Activated T-helper 17 cell treated with anti-CD3 and anti-CD28 coated beads, Interleukin-2, amount 50 U/mL, for 72 hours (primary cell): ENCODE measurements at places on chromosomes 3 and 15. TPM values are rescaled to one million over a fixed set of nuclear protein-coding genes. Genes with fewer than 3 reads are reported as not detected.
A peak's percentile ranks its signal among the peaks of the same experiment; 100 is the strongest.

DNA sequence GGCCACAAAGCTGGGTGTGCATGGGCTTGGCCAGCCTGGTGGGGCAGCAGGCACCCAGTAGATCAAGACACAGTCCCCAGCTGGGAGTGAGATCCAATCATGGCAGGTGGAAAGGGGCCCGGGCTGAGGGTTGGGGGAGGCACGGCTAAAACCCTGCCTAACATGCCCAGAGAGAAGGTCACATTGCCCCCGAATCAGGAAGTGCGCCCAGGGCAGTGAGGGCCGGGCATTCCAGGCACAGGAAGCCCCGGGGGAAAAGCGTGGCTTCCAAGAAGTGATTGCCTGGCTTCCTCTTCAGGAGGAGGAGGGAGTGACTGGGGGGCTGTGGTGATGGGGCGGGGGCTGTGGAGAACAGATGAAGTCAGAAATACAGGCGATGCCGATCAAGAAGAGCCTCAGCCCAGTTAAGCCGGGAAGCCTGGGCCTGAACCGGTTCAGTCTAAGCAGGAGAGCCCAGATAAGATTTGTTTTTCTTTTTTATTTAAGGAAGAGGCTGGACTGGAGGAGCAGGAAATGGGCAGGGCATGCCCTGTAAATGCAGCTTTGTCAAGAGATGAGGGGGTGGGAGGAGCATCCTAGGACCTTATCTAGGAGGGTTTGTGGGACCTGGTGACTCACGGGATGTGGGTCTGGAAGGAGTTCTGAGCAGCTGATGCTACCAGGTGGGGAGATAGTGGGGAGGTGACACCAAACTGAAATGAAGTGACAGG lies 83.9 kb downstream of the CHSY1 start:
- peak; percentile 97 for ATAC-seq

- ATAC-seq = peak; percentile 56
These were observed 6.3 kb upstream of the PIK3CA start for GRCh38 chr3:179141890-179142289.

DNA sequence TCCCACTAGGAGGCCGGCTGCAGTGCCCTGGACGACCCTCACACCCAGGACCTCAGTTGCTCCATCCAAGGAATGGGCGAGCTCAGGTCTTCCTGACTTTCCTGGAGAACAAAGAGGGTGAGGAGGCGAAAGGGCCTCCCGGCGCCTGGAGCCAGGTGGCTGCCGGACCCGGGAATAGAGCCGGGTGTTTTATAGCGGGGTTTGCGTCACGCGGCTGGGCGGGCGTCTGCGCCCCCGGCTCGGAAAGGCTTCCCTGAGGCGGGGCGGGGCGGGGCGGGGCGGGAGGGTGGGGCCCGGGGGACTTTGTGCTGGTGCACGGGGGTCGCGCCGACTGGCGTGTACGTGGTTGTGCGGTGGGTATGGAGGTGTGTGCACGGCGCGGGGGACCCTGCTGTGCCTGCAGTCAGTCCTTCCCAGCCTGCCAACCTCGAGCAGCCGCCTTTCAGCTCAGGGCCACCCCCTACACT lies 4.6 kb upstream of the PRKCD start:
- no peak for ATAC-seq

DNA sequence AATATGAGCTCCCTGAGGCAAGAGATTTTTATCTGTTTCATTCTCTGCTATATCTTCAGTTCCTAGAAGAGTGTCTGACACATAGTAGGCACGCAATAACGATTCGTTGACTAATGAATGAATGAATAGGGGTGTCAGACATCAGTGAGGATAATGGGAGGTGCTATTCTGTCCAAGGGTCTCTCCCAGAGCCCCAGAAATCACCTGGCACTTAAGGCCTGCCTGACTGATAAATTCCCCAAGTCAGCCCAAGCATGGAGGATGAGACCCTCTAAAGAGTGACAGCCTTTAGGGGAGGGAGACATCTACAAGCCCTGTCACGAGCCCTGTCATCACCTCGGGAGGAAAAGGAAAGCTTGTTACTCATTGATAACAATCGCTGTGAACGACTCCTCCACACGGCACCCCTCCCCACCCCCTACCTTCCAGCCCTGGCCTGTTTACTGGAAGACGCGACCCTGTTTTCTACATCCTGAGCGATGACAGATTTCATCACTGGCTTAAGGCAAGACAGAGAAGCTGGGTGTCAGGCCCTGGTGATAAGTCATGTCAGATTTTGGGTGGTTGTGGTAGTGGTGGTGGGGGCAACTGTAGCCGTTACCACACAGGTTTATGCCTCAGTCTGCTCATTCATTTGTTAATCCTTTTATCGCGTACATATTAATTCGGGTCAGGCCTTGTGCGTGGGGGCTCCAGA lies 23.1 kb downstream of the BHLHE40 start:
- ATAC-seq = peak; percentile 67

- no peak for ATAC-seq
These were observed 39.7 kb upstream of the ESYT3 start for GRCh38 chr3:138394686-138395085.

The KY gene
- not detected for total RNA-seq

- ATAC-seq = peak; percentile 99
These were observed 62.8 kb downstream of the XXYLT1 start for GRCh38 chr3:195208183-195208582.

- no peak for ATAC-seq
These were observed 524.1 kb upstream of the CFAP20DC start for GRCh38 chr3:59573911-59574310.

The ITIH1 gene
- not detected for total RNA-seq

The CCDC13 gene
- total RNA-seq = not detected

The RBMS3 gene
- total RNA-seq = 0.37 TPM

The ZFAND6 gene
- 26.2 TPM for total RNA-seq

The PLCB2 gene
- 116 TPM for total RNA-seq

- no peak for ATAC-seq
These were observed 5.0 kb downstream of the FES start for GRCh38 chr15:90889313-90889730.
